ENCODE measurements at places on chromosomes 5 and 9.

- H3K36me3 ChIP-seq, result no peaks in the 10 kb centered on the region
- DNase-seq, result no peak
- H3K4me1 ChIP-seq, result no peaks in the 10 kb centered on the region
- no peak overlapping the region for H3K4me3 ChIP-seq
- H3K27me3 ChIP-seq, result no peaks in the 10 kb centered on the region
- H3K27ac ChIP-seq, result no peak overlapping the region
Measured at GRCh38 chr9:126980231-126980630, 65.6 kb downstream of the RALGPS1 start.

DNA sequence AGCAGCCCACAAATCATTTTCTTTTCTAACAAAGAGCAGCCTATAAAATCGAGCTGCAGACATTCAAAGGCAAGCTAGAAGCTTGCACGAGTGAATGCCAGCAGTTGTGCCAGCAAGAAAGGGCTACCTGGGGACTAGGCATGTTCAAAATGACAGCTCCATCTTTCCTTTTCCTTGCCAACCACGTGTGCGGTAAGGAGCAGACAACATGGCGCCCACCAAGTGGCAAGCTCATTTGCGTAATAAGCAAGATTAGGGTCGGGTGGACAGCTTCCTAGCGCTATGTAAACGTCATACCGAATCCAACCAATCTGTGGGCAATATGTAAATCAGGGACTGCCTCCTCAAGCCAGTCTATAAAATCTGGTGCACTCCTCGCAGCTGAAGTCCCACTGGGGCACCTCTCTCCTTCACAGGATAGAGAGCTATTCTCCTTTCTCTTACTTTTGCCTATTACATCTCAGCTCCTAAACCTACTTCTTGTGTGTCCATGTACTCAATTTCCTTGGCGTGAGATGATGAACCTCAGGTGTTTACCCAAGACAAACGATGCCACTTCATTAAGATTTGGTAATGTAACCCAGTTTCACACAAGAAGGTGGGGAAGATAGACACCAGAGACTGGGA, 22.5 kb upstream of the SPARC start:
- no peaks in the 10 kb centered on the region for H3K36me3 ChIP-seq
- no peak overlapping the region for H3K27ac ChIP-seq
- DNase-seq, result no peak
- no peaks in the 10 kb centered on the region for H3K27me3 ChIP-seq
- H3K4me3 ChIP-seq, result no peak overlapping the region

DNA sequence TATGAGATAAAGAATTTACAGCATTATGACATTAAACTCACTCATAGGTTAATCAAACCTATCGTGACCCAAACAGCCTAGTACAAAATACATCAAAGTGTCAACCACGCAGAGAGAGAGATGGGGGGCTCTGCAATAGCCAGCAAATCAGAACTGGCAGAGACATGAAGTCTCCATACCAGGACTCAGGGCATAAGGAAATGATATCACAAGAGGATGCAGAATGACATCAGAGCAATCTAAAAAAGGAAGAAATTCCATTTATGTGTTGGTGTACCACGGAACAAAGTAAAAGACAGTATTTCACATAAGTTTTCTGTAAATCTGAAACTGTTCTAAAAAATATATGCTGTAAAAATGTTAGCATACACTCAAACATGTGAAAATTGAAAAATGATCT, 24.6 kb downstream of the BICD2 start:
- H3K4me1 ChIP-seq, result peaks cover 12% of the 10 kb centered on the region
- no peak overlapping the region for H3K27ac ChIP-seq
- no peaks in the 10 kb centered on the region for H3K36me3 ChIP-seq

DNA sequence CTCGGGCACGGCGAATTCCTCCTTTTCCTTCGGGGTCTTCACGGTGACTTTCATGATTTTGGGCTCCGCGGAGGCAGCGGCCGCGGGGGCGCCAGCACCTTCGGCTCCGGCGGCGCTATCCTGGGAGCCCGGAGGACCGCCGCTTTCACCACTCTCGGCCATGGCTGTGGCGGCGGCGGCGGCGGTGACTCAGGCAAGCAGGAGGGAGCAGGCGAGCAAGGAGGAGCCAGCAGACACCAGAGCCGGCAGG, 315 bp downstream of the UBQLN1 start:
- no peaks in the 10 kb centered on the region for H3K36me3 ChIP-seq
- H3K4me1 ChIP-seq, result no peaks in the 10 kb centered on the region
- H3K27me3 ChIP-seq, result no peaks in the 10 kb centered on the region
- peak overlapping the region; percentile 97 for H3K27ac ChIP-seq
- DNase-seq, result no peak

GRCh38 chr9:14296495-14297113, 17.3 kb downstream of the NFIB start:
- no peak for DNase-seq
- no peaks in the 10 kb centered on the region for H3K27me3 ChIP-seq
- H3K27ac ChIP-seq, result no peak overlapping the region
- H3K4me3 ChIP-seq, result no peak overlapping the region
- no peaks in the 10 kb centered on the region for H3K36me3 ChIP-seq

- no peak overlapping the region for H3K27ac ChIP-seq
- H3K4me3 ChIP-seq, result no peak overlapping the region
- DNase-seq, result peak; percentile 92
- H3K4me1 ChIP-seq, result peaks cover 2% of the 10 kb centered on the region
- H3K27me3 ChIP-seq, result no peaks in the 10 kb centered on the region
Measured at GRCh38 chr9:3848445-3849114, 322.8 kb upstream of the RFX3 start.

DNA sequence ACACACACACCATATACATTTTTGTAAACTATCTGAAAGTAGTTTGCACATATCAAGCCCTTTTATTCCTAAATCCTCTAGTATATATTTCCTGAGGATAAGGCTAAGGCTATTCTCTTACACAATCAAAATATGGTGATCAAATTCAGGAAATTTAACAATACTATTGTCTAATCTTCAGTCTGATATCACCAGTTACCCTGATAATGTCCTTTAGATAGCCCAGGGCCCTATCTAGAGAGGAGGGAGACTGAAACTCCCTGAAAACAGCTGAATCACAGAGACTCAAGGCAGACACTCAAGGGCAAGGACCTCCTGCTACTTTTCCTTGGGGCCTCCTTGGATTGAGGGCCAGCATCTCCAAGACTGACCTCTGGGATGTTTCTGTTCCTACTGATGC, 30.4 kb downstream of the PTTG1 start:
- H3K27ac ChIP-seq, result no peak overlapping the region
- H3K36me3 ChIP-seq, result no peaks in the 10 kb centered on the region
- no peaks in the 10 kb centered on the region for H3K4me1 ChIP-seq
- no peaks in the 10 kb centered on the region for H3K27me3 ChIP-seq
- H3K4me3 ChIP-seq, result no peak overlapping the region

DNA sequence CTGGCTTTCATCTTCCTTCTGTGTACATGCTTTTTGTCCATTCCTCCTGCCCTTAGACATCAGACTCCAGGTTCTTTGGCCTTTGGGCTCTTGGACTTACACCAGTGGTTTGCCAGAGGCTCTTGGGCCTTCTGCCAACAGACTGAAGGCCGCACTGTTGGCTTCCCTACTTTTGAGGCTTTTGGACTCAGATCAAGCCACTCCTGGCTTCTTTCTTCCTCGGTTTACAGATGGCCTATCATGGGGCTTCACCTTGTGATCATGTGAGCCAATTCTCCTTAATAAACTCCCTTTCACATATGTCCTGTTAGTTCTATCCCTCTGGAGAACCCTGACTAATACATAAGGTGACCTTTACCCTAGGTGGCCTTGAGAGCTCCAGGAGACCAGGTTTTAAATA, 189.1 kb upstream of the CCNG1 start:
- H3K36me3 ChIP-seq, result no peaks in the 10 kb centered on the region
- H3K4me1 ChIP-seq, result peaks cover 2% of the 10 kb centered on the region
- no peak overlapping the region for H3K27ac ChIP-seq
- H3K4me3 ChIP-seq, result no peak overlapping the region

- H3K4me3 ChIP-seq, result no peak overlapping the region
- no peaks in the 10 kb centered on the region for H3K36me3 ChIP-seq
- DNase-seq, result no peak
- H3K27ac ChIP-seq, result no peak overlapping the region
- no peaks in the 10 kb centered on the region for H3K27me3 ChIP-seq
Measured at GRCh38 chr9:90953805-90954204, 152.2 kb downstream of the SYK start.

- H3K27me3 ChIP-seq, result no peaks in the 10 kb centered on the region
- no peaks in the 10 kb centered on the region for H3K4me1 ChIP-seq
- no peak overlapping the region for H3K4me3 ChIP-seq
- no peaks in the 10 kb centered on the region for H3K36me3 ChIP-seq
- DNase-seq, result peak; percentile 69
Measured at GRCh38 chr9:105132606-105133005, 111.8 kb upstream of the SLC44A1 start.

- H3K36me3 ChIP-seq, result no peaks in the 10 kb centered on the region
- no peaks in the 10 kb centered on the region for H3K4me1 ChIP-seq
- H3K27ac ChIP-seq, result no peak overlapping the region
- DNase-seq, result no peak
Measured at GRCh38 chr5:82164176-82164976, 113.8 kb downstream of the RPS23 start.

- no peak overlapping the region for H3K4me3 ChIP-seq
- H3K27me3 ChIP-seq, result no peaks in the 10 kb centered on the region
- no peak overlapping the region for H3K27ac ChIP-seq
- no peak for DNase-seq
Measured at GRCh38 chr5:97568382-97568781, 385.3 kb upstream of the RIOK2 start.

DNA sequence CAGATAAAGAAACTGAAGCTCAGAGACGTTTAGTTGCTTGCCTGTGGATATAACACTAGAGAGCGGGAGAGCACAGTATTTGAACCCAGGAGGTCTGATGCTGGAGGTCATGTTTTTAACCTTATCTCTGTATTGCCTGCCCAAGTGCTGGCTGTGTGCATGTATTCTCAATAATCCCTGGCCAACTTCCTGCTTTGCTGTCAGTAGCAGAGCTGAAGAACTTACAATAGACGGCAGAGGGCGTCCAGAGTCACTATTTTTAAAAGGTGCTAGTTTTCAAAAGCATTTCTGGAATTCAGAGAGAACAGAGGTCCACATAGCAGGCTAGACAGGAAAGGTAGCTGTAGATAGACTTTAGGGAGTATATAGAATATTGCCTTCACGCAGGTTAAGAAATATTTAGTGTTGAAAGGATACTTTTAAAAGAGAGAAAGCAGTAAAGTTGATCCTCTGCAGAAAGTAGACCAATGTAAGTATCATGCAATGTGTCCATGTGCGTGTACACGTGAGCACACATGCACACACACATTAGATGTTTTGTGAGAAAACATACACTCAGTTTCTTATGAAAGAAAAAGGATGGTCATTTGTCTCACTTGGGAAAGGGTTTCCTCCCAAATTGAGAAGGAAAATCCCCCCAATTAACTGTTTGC, 46.3 kb downstream of the PTCD2 start:
- no peak overlapping the region for H3K27ac ChIP-seq
- DNase-seq, result peak; percentile 85
- no peaks in the 10 kb centered on the region for H3K27me3 ChIP-seq
- no peak overlapping the region for H3K4me3 ChIP-seq
- no peaks in the 10 kb centered on the region for H3K36me3 ChIP-seq

DNA sequence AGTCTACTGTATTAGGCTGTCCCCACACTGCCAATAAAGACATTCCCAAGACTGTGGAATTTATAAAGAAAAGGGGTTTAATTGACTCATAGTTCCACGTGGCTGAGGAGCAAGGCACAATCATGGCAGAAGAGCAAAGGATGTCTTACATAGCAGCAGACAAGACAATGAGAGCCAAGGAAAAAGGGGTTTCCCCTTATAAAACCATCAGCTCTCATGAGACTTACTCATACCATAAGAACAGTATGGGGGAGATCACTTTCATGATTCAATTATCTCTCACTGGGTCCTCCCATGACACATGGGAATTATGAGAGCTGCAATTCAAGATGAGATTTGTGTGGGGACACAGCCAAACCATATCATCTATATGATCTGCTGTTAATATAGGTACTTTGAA, 14.8 kb upstream of the FSTL4 start:
- H3K36me3 ChIP-seq, result no peaks in the 10 kb centered on the region
- no peaks in the 10 kb centered on the region for H3K27me3 ChIP-seq
- H3K27ac ChIP-seq, result no peak overlapping the region
- DNase-seq, result no peak
- no peaks in the 10 kb centered on the region for H3K4me1 ChIP-seq

DNA sequence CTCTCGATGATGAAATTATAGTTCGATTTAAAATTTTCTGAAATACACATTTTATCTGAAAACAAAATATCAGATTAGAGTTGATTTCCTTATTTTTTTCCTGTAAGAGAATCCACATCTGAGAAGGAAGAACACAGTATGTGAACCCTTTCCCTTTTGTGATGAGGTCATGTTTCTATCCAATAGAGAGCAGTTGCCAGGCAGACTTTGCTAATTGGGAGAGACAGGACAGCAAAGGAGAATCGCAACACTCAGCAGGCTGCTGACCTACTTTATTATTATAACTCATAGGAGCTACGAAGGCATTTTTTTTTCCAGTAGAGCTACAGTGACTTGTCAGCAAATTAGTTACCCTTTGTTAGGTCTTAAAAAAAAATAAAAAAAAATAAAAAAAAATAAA, 242.1 kb downstream of the HCN1 start:
- H3K36me3 ChIP-seq, result no peaks in the 10 kb centered on the region
- DNase-seq, result peak; percentile 81
- H3K27ac ChIP-seq, result no peak overlapping the region
- H3K4me1 ChIP-seq, result no peaks in the 10 kb centered on the region
- no peaks in the 10 kb centered on the region for H3K27me3 ChIP-seq

- no peak overlapping the region for H3K27ac ChIP-seq
- H3K27me3 ChIP-seq, result no peaks in the 10 kb centered on the region
- H3K4me1 ChIP-seq, result no peaks in the 10 kb centered on the region
- no peaks in the 10 kb centered on the region for H3K36me3 ChIP-seq
- no peak overlapping the region for H3K4me3 ChIP-seq
Measured at GRCh38 chr5:97094579-97095317, 47.7 kb downstream of the LIX1 start.

- H3K4me3 ChIP-seq, result peak overlapping the region; percentile 91
- peaks cover 21% of the 10 kb centered on the region for H3K36me3 ChIP-seq
- H3K27ac ChIP-seq, result no peak overlapping the region
- H3K4me1 ChIP-seq, result peaks cover 3% of the 10 kb centered on the region
- H3K27me3 ChIP-seq, result no peaks in the 10 kb centered on the region
Measured at GRCh38 chr9:127451858-127452656, 747 bp downstream of the LRSAM1 start.

DNA sequence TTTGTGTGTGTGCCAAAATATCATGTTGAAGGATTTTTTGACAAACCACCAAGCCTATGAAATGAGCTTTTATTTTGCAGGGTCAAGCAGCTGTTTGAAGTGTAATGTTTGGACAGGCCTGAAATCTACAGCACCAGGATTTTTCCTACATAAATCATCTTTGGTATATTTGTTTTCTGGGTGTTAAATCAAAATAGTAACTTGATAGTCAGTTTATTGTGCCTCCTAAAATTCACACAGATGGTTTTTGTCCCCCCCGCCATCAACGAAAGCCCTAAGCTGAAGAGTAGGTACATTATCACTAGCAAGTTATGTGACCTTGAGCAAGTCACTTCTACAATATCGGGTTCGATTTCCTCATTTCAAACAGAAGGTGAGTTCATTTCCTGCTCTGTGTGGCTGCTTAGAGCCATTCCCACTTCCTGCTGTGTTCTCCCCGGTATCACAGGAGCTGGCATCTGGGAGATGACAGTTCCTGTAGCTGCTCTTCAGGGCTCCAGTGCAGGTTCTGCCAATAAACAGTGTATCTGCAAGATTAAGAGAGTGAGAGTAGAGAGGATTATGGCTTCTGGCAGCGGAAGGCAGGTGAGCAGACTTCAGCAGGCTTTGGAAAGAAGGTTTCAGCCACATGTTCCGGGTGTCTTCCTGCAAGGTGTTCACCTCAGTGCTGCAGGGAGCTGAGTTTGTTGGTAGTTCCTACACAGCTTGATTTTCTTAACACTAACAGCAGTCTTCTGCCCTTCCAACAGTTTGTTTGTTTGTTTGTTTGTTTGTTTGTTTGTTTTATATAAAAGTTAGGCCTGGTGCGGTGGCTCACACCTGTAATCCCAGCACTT, 48.4 kb upstream of the GNE start:
- peak; percentile 65 for DNase-seq
- H3K4me3 ChIP-seq, result no peak overlapping the region
- no peaks in the 10 kb centered on the region for H3K36me3 ChIP-seq
